ENCODE measurements at places on chromosomes 6 and 20.

GRCh38 chr20:51003753-51004152 is 19.2 kb downstream of the KCNG1 start:
- DNase-seq: no peak

DNA sequence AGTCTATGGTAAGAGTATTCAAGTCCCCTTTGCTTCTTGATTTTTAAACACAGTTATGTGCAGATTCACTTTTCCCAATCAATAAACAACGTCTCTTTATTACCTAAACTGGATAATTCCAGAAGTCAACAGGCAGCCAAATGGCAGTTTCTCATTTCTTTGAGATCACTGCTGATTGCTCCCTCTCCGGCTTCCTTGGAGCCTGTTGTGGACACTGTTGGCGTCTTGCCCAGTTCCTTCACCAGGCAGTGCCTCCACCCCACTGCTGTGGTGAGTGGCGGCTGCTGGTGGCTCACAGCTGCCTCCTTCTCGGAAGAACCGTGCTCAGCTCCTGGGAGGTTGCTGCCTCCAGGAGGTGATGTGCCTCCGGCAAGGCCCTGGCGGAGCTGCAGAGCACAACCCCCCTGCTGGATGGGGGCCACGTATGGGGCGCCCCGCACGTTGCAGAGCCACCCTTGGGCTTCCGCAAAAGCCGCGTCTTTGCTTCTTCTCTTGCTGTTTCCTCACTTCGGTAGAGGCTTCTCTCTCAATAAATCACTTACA is 105.1 kb upstream of the CNKSR3 start:
- no peak for DNase-seq

DNA sequence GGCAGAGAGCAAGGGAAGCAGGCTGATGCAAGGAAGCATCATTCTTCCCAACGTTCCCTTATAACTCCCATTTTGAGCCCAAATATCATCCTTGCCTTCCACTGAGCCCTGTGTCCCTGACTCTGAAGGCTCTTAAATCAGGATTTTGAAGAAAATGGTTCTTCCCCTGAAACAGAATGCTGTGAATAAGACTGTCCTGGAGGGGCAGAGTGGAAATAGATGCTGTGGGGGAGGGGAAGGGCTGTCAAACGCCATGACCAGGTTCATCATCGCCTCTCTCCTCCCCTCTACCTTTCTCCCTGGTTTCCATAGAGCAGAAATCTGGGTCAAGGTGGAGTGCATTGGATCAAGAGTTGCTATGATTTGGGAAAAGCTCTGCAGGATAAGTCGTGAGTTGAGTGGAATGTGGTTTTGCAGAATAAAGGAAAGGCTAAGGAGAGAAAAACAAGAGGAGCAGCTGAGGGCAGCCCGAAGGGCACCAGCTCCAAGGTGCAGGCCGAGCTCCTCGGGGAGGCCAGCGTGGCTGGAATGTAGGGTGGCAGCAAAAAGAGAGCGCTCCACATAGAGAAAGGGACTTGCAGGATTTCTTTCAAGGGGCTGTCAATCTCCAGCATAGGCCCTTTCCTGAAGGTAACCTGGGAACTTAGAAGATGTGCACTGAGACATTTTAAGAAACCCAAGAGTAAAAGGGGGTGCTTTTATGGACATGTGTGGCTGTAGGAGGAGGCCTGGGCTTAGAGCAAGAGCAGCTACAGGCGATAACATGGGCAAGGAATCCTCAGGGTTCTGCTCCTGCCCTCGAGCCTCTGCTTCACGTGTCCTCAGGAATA is 120.8 kb upstream of the CDYL start:
- no peak for DNase-seq

- DNase-seq: no peak
These were observed 41.8 kb downstream of the SSR1 start for GRCh38 chr6:7271205-7271534.

DNA sequence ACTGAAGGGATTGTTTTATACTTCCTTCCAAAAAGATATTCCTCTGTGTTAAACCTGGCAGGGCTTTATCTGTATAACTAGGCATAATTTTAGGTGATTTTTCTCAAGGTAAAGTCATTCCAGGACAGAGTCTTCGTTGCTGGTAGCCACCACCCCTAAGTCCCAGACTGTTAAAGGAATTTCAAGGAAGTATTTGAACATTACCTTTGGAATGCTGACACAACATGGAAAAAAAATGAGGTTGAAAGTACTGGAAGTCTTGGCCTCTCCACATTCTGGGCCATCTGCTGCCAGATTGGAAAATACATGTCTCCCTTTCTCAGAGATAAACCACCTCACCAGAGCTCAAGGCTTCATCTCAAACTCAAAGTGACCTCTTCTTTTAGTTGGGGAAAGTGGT is 27.0 kb upstream of the ETV7 start:
- DNase-seq: no peak

DNA sequence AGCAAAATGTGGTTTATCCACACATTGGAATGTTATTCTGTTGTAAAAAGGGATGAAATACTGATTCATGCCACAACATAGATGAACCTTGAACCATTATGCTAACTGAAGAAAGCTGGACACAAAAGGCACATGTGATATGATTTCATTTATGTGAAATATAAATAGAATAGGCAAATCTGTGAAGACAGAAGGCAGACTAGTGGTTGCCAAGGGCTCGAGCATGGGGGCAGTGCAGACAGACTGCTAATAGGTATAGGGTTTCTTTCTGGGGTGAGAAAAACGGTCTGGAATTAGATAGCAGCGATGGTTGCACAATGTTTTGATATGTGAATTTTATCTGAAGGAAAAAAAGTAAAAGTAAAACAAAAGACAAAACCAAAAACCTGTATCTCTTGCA is 54.6 kb upstream of the FNDC1 start:
- no peak for DNase-seq

- DNase-seq: no peak
These were observed 83.5 kb upstream of the PROKR2 start for GRCh38 chr20:5400164-5400762.

GRCh38 chr6:71410164-71410566 is 121.6 kb downstream of the OGFRL1 start:
- DNase-seq: no peak

DNA sequence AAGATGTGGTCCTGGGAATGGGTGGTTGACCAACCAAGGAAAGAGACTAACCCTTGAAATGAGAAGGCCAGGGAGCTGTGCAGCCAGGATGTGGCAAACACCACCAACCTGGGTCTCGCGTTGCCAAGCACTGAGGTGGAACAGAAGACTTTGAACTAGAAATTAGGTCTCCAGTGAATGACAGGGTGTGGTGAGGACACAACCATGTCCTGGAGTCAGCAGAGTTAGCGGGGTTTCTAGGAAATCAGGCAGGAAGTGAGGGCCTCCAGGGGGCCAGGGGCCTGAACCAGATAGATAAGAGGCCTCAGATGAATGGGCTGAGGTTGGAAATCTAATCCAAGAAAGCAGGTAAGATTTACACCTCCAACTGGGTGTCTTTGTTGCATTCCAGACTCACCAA is 353.3 kb upstream of the ARID1B start:
- DNase-seq: no peak

DNA sequence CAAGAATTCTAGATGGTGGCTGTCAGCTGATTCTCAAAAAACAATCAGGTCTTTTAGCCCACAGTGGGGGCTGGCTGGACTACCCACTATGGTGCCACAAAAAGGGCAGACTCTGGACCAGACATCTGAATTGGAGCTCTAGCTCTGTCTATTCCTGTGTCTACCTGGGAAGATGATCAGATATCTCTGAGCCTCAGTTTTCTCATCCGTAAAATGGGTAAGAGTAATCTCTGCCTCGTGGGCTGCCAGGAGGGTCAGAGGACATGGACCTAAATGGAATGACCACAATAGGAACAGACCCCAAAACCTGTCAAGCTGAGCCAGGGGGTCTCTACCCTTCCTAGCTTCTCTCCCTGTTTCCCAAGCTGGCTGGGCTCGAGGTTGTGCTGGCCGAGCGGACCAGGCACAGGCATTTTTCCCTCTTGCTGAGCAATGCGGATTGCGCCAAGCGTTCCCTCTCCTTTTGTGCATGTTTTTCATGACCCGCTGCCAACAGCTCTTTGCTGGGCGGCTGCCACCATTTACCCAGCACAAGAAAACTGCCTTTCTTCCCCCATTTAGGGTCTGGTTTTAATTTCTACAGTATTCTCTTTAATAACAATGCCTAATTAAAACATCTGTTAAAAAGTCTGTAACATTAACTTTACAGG is 74.7 kb upstream of the MAFB start:
- DNase-seq: no peak

- DNase-seq: no peak
These were observed 592.7 kb downstream of the EPHA7 start for GRCh38 chr6:92826633-92827032.

GRCh38 chr20:17785007-17785406 is 85.2 kb downstream of the BANF2 start:
- DNase-seq: no peak

GRCh38 chr6:5976811-5977210 is 29.9 kb downstream of the NRN1 start:
- DNase-seq: no peak

DNA sequence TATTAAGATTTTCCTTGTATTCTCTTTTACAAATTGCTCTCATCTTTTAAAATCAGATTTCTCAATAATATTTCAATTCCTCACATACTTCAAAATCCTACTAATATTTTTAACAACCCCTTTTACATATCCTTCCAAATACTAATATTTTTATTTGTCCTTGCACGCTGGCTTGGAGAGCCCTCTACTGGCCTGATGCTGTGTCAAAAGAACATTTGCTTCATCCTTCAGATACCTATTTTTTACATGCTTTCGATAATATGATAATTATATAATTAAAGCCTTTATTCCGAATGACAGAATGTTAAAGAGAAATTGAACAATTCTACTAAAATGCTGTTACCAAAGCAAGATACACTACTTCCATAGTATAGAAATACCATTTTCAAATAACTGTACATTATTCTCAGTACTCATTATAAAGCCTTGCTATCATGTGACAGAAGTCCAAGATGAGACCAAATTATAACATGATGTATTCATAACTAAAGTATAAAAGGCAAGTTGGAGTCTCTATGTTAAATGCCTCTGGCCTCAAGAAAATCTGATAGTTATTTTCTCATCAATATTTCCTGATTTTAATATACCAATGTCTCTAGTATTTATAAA is 39.0 kb upstream of the PLN start:
- no peak for DNase-seq

DNA sequence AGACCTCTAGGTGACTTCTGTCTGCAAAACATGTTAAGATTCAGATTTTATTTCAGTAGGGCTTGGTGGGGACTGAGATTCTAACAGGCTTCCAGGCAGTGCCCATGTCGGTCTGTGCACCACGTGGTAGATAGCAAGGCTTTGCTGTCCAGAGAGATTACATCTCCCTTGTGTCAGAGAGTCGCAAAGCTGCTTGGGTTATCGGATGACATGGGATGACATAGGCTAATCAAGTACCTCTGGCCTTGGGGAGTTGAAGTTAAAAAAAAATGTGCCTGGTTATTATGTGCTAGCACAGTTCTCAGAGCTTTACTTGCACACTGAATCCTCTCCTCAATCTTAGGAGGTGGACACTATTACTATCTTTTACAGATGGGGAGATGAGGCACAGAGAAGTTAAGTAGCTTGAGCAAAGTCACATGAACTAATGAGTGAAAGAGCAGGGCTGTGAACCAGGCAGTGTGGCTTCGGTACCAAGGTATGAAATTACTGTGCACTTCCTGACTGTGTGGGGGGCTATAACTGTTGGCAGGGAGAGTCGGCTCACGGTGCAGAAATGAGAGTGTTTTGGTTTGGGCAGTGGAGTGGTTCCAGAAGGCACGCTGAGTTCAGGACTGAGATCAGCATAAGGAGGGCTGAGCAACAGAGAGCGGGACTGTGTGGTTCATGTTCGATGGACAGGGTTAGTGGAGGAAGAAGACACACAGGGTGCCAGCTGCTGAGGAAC is 41.1 kb downstream of the FARS2 start:
- DNase-seq: no peak

- DNase-seq: no peak
These were observed 312.7 kb downstream of the PRL start for GRCh38 chr6:21984135-21984534.

DNA sequence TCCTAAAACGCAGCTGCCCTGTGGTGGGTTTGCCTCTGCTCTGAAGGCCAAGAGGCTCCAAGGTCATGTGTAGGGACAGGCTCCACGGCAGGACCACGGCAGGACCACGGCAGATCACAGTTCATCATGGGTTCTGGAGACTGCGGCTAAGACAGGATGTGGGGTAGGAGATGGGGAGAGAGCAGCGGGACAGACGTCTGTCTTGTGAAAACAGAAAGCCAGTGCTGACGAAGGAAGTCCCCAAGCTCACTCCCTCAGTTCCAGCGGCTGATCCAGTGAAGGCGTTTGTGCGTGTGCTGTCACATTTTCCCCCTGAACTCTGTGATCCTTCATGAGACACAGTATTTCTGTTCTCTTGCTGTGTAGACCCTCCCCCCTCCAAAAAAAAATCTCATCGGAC is 67.9 kb upstream of the PTGIS start:
- no peak for DNase-seq

DNA sequence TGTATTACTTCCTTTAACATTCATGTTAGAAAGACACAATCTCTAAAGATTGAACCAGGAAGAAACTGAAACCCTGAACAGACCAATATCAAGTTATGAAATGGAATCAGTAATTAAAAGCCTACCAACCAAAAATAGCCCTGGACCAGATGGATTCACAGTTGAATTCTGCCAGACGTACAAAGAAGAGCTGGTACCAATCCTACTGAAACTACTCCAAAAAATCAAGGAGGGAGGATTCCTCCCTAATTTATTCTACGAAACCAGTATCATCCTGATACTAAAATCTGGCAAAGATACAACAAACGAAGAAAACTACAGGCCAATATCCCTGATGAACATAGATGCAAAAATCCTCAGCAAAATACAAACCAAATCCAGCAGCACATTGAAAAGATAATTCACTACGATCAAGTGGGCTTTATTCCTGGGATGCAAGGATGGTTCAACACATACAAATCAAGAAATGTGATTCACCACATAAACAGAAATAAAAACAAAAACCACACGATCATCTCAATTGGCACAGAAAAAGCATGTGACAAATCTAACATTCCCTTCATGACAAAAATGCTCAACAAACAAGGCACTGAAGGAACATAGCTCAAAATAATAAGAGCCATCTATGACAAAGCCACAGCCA is 15.0 kb downstream of the CDK19 start:
- DNase-seq: no peak

DNA sequence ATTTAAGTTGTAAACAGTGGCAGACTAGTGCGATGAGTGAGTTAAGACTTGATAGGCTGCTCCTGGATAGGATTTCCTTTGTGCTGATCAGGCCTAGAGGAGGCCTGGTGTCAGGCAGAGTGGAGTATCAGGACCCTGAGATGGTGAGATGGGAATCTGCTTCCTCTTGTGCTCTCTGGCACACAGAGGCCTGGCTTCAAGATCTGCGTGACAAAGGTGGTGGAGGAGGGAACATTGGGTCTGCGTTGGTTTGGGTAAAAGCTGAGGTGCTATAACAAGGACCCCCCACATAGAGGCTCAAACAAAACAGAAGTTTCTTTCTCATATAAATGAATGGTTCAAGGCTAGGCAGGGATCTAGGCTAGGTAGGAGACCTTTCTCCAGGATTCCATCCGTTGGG is 20.3 kb downstream of the SCAND1 start:
- no peak for DNase-seq

- no peak for DNase-seq
These were observed 46.9 kb downstream of the DLGAP4 start for GRCh38 chr20:36352843-36353553.
